ENCODE measurements at places on chromosomes 2 and 18.

- DNase-seq: no peak
These were observed 207.0 kb upstream of the HS6ST1 start for GRCh38 chr2:128525653-128526052.

DNA sequence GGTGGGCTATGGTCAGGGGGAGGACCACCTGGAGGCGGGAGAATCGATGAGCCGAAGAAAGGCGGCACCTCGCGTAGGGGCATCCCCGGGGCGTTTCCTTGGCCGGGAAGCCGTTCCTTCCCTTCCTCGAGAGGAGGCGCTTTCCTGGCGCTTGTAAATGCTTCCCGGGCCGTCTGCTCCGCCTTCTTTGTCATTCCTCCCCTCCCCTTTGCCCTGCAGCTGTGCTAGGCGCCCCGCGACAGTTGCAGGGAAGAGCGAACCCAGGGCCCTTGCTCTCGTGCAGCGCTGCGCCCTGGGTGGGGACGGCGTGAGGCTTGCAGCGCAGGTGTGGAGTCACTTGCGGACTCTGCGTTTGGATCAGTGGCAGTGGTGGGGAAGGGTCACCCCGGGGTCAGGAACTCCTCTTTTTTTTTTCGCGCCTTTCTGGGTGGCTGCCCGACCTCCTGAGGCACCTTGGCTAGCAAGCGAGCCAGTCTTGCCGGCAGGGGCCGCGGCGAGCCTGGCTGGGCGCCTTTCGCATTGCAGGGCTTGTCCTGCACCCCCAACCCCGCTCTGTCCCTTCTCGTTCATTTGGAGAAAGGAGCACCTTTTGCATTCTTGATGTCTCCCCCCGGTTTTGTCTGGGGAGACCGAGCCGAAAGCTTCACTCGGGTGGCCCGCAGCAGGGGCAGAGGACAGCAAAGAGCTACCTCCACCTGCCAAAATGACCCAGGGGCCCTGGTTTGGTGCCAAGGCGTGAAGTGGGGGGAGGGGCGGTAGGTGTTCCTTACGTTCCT, 858 bp downstream of the KCNS3 start:
- DNase-seq: peak; percentile 26

DNA sequence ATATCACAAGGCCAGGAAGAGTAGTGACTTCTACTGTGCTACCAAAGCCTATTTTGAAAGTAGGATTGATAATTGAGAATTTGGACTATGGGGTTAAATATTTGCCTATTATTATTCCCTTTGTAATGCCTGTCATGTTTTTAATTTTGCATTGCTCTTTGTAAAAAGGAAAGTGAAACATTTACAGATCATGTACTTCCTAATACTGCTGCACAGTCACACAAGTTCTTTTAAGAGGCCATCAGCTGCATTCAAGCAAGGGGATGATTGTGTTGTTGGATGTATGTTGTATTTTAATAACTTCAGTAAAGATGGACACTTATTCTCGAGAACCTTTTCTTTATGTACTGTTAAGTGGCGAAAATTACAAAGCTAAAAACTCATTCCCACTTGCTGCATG, 70.1 kb downstream of the PLEKHA3 start:
- no peak for DNase-seq

DNA sequence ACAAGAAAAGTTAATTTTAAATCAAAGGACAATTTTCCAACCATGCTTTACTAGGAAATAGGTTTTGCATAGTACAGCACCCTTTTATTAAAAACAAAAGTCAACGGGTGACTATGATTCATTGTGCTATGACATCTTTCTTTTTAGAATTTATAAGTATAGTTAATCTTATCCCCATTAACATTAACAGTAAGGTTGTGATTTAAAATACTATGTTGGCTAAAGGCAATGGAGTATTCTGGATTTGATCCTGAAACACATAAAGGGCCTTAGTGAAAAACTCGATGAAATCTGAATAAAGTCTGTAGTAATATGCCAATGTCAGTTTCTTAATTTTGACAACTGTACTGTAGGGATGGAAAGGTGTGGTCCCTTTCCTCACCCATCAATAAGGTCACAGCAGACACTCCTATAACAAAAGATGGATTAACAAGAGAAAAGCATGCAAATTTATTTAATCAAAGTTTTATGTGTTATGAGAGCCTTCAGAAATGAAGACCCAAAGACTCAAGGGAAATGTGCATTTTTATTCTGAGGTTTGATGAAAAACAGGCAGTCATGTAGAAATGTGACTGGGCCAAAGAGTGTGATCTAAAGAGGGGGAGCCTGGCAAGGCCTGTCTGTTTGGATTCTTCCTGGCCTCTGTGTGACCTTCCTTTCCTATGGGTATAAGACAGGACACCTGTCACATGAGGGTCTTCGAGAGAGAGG, 731.4 kb downstream of the TSN start:
- no peak for DNase-seq
